ENCODE measurements at places on chromosomes 1 and 21. TPM values are rescaled to one million over a fixed set of nuclear protein-coding genes. Genes with fewer than 3 reads are reported as not detected.

DNA sequence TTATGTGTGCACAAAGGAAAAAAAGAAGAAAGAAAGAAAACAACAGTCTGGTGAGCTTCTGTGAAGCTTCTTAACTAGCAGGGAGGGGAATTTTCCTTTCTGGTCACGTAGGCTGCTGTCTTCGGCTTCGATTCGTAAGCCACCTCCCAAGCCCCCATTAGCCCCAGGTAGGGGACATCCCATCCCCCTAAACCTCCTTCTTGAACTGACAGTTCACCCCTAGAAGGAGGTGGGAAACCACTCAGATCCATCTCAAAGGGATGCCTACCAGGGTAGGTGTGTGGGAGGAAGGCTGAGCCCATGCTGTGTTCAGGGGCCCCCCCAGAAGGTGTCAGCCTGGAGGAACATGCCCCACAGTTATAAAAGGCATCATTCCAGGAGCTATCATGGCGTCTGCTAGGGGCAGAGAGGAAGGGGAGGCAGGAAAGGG lies 25.8 kb downstream of the CD247 start:
- DNase-seq, result no peak

Gene PCNT
- polyA plus RNA-seq, result 55.0 TPM

DNA sequence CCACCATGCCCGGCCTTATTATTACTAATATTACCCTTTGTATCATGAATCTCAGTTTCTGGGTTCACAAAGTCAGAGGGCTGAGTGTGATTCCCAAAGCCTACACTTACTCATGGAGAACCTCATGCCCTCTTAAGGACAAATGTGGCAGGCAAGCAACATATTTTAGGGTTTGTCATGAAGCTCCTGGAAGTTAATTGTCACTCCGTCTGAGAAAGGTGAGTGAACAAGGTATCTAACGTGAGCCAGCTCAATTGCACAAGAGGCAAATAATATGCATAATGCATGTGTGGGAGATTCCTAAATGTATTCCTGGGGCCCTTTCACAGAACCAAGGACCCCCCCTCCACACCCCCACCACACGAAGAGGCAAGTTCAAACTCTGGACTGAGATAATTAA lies 10.1 kb upstream of the TIAM1 start:
- DNase-seq, result no peak

- no peak for DNase-seq
Measured at GRCh38 chr21:17416139-17416538, 96.7 kb upstream of the CXADR start.

DNA sequence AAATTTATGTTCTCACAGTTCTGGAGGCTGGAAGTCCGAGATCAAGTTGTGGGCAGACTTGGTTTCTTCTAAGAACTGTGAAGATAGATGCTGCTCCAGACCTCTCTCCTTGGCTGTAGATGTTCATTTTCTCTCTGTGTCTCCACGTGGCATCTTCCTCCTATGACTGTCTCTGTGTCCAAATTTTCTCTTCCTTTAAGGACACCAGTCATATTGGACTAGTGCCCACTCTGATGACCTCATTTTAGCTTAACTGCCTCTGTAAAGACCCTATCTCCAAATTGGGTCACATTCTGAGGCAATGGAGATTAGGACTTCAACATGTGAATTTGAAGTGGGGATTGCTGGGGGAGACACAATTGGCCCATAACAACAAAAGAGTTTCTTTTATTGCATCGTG lies 125.3 kb upstream of the ETS2 start:
- DNase-seq, result no peak

- DNase-seq, result no peak
Measured at GRCh38 chr1:17119076-17119772, at the start of gene PADI2. TSS of gene PADI2 (minus strand) at chr1:17119451. CDS start at chr1:17119371, 80 bp downstream.

GRCh38 chr1:30262158-30262557 lies 461.2 kb downstream of the MATN1 start:
- no peak for DNase-seq

- DNase-seq, result no peak
Measured at GRCh38 chr1:35030756-35031446, 844 bp downstream of the ZMYM6 start.

All from muscle of back (tissue), 13 donors.